ENCODE measurements at places on chromosomes 11 and 22.

DNA sequence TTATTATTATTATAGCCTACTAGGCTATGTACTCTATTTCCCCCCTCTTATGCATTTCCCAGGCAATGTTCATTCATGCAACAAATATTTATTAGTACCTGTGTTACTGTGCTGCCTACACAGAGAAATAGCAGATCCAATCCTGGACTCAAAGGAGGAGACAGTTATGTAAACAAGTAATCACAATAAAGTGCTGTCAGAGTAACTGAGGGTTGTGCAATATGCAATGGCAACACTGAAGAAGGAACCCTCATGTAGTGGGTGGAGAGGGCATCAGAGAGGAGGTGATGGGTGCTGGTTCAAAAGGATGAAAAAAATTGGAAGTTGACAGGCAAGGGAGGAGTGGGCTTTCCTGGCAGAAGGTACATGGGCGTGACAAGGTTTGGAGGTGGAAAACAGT, 886 bp upstream of the P4HA3 start:
- DNase-seq: peak; percentile 26

- DNase-seq: no peak
Observed at GRCh38 chr11:125999234-125999880, 53.5 kb downstream of the VSIG10L2 start.

GRCh38 chr11:68137833-68138232, 16.6 kb upstream of the CHKA start:
- DNase-seq: peak; percentile 82

GRCh38 chr11:78313898-78314297, 103.7 kb downstream of the GAB2 start:
- no peak for DNase-seq

DNA sequence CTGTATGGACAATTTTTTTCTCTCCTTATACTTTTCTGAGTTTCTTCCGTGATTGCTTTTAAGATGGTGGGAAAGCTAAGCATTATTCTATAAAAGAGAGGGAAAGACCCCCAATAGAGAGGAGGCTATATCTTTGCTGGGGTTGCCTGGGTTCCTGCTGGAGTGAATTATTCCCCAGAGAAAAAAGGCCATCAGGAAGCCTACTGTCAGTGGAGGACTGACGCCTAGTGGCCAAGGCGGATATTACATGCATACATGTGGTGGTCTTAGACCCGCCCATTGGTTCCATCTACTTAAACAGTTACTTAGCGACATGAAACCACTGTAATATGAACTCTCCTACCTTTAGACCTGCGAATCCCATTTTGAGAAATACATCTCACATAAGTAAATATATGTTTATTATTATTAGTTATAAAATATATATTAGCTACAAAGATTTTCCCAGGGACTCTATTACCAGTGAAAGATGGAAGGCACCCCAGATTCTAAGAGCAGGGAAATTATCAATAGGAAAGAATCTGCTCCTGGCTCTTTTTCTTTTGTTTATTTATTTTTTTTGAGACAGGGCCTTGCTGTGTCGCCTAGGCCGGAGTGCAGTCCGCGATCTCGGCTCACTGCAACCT, 15.7 kb upstream of the PGA3 start:
- peak; percentile 89 for DNase-seq

DNA sequence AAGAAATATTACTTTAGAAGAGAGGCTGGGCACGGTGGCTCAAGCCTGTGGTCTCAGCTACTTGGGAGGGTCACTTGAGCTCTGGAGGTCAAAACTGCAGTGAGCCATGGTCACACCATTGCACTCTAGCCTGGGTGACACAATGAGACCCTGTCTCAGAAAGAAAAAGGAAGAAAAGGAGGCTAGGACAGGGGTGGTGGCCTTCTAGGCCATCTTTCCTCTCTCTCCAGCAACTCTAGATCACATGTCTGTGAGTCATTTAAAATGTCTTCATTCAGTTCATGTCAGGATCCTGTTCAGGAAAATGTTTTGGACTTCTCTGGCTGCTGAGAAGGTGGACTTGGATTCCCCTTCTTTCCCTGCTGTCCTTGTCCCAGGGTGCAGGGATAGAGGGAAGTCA, 53.3 kb downstream of the PPFIA1 start:
- no peak for DNase-seq

- DNase-seq: no peak
Observed at GRCh38 chr11:101618709-101619108, 34.9 kb upstream of the TRPC6 start.

DNA sequence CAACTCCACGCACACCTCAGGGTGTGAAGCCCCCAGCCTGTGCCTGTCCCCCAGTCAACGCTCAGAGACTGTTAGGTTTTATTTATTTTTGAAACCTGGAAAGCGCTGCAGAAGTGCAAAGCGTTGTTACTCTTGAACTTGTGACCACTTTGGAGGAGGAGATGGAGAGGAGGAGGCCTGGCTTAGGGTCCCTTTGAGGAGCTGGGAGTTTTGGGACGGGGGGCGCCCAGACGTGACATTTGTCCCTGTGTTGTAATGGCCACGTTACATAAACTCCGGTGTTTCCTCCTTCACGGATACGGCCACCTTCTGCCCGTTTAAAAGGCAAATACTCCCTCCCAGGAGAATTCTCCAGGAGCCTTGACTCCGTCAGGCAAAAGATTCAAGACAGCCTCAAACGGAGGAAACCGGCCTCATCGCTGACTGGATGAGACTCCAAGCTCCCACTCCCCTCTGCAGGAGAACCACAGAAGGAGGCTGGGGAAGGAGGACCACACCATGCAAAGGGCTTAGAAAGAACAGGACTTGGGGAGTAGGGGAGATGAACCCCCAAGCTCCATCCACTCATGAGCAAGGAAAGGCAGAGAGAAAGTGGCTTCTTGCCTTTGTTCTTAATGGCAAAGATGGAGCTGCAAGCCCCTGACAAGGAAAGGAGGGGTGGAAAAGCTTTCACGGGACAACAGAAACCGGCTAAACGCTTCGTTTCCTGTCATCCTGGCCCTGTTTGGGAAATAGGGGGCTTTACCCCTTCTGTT, 630 bp downstream of the PIK3IP1 start:
- no peak for DNase-seq

GRCh38 chr22:32803738-32804435, 2.4 kb downstream of the TIMP3 start:
- DNase-seq: no peak

DNA sequence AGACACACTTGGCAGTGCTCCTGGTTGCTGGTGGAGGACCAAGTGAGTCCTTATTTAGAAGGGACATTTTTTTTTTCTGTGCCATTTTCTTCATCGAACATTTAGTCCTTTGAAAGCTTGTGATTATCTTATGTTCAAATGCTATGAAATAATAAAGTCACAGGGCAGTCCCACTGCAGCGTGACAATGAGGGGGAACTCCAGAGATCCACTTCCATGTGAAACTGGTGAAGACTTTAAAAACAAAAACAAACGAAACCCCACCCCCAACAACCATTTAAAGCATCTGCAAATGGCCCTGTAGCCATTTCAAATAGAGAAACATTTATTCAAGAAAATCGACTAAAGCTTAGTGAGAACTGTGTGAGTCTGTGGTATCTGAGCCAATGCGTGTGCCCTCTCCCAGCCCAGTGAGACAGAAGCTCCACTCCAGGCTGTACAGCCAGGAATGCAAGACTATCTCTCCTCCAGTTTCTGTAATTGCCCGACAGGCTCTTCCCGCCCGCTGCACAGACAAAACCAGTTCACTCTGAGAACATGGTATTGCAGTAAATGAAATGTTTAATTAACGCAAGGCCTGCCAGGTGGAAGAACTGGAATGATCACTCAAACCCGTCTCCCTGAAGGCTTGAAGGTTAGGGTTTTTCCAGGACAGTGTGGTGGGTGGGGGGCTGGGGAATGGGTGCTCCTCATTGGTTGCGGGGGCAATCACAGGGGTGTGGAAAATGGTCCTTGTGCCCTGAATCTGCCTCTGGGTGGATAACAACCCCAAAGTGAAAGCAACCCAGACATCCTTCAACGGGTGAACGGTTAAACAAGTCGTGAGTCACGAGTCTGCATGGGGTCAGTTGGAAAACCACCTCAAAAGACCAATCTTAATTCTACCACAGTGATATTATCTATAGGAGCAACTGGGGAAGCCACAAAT, 8.4 kb downstream of the KRTAP5-6 start:
- DNase-seq: no peak

DNA sequence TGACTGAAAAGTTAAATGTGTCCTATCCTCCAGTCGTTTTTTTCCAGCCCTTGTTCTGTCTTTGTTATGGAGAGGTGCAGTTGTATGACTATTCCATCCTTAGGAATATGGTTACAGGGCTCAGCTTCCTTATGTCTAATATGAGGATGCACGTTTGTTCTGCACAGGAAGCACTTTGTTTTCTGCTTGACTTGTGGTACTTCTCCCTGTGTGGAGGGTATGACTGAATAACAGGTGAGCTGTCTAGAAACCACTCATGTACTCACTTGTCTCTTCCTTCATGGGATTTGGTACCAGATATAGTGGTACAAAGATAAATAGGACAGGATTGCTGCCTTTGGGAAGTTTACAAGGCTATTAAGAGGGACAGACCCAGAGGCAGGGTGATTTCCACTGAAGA, 17.4 kb downstream of the CABIN1 start:
- no peak for DNase-seq

DNA sequence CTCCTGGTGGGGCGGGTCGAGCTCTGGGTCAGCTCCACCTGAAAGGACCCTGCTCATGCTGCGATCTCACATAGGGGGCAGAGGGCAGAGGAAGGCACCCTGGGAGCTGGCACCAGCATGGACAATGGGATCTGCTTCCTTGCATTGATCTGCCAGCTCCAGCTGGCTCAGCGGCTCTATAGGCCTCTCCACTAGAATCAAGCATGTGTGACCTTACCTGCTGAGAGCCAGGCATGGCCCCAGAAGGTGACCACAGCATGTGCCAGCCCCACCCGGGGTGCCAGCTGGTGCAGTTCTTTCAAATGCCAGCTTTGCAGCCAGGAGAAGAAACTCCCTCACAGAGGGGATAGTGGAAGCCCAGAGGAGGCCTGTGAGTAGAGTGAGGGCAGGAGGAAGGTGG, 22.0 kb upstream of the KLHL35 start:
- no peak for DNase-seq

- no peak for DNase-seq
Observed at GRCh38 chr11:14417186-14417585, 58.2 kb upstream of the RRAS2 start.

- no peak for DNase-seq
Observed at GRCh38 chr22:24930678-24931077, 15.8 kb downstream of the LHFPL7 start.

DNA sequence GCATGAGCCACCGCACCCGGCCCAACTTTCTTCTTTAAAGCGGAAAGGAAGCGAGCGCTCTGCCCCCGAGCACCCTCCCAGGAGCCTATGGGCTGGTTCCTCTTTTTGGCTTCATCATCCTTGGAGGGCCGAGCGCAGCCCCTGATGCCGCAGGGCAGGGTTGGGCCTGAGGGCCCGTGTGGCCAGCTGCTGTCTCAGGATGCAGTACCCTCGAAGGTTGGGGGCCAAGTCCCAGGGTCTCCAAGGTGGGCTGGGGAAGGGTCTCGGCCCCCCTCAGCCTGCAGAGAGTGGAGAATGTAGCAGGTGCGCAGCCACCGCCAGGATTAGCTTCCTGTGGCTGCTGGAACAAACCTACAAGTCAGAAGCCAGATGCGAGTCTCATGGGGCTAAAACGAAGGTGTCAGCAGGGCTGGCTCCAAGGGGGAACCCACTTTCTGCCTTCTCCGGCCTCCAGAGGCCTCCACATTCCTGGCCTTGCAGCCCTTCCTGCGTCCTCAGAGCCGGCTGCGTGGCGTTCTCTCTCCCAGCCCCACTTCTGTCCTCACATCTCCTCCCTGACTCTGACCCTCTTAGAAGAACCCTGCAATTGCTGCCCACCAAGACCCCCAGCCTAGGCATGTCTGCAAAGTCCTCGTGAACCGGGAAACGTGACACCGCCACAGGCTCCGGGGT, 2.9 kb downstream of the PANX2 start:
- DNase-seq: no peak

- no peak for DNase-seq
Observed at GRCh38 chr11:95465887-95466286, 234.9 kb upstream of the SESN3 start.

GRCh38 chr11:69909561-69910518, 90.6 kb upstream of the FGF3 start:
- DNase-seq: peak; percentile 84

- DNase-seq: no peak
Observed at GRCh38 chr11:48058064-48058463, 77.7 kb downstream of the PTPRJ start.

DNA sequence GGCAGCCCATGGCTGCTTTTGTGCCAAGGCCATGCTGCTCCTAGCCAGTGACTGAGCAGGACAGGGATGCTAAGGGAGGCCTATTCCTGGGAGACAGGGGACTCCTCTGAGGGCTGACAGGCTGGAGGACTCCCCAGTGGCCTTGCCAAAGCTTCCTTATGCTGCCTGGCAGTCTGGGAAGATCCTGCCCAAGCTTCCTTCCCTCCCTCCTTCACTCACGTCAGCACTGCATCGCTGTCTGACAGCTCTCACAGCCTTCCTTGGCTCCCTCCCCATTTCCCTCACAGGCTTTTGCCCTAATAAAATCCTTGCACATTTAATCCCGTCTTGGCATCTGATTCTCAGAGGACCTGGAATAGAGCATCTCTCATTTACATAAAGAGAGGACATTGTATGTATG, 26.5 kb downstream of the HTR3A start:
- DNase-seq: no peak

DNA sequence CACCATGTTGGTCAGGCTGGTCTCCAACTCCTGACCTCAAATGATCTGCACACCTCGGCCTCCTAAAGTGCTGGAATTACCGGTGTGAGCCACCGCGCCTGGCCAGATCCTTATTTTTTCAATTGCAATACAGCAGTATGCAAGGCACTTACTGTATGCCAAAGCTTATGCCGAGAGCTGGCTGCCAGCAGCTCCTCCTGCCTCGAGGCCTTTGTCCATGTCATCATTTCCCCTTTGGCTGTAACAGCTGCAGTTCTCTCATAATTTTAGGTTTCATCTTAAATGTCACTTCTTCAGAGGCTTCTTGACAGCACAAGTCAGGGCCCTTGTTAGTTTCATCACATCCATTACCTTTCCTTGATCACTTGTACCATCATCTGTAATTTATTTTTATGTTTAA, 1.5 kb upstream of the SREBF2 start:
- no peak for DNase-seq

DNA sequence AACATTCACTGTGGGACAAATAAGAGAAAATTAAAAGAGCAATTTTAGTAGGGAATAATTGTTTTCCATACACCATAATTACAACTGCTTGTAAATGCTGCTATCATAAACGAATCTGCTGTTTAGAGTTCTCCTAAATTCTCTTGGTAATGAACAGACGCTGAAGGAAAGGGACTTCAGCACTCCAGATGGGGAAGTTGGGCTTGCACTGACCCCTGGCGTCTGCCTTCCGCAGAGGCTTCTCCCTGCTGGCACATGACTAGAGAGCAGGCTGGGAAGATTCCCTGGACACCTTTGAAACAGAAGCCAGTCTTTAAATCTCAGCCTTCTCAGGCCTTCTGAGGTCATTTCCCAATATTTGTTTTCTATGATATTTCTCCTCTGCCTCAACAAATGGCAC, 84.1 kb downstream of the NXPE2 start:
- peak; percentile 39 for DNase-seq

GRCh38 chr11:111851636-111852035, 19.7 kb downstream of the ALG9 start:
- no peak for DNase-seq

- no peak for DNase-seq
Observed at GRCh38 chr11:45517171-45517770, 148.2 kb downstream of the CHST1 start.

GRCh38 chr11:48001438-48002021, 21.2 kb downstream of the PTPRJ start:
- DNase-seq: no peak

Data from HuH-7 (cell line).